ENCODE measurements at places on chromosomes 11 and 22.

GRCh38 chr11:122360875-122361274 is 244.9 kb upstream of the BLID start:
- no peak for DNase-seq

GRCh38 chr11:45109400-45109799 is 37.0 kb upstream of the PRDM11 start:
- no peak for DNase-seq

GRCh38 chr11:35214792-35215193 is 75.8 kb downstream of the CD44 start:
- DNase-seq, result peak; percentile 65

DNA sequence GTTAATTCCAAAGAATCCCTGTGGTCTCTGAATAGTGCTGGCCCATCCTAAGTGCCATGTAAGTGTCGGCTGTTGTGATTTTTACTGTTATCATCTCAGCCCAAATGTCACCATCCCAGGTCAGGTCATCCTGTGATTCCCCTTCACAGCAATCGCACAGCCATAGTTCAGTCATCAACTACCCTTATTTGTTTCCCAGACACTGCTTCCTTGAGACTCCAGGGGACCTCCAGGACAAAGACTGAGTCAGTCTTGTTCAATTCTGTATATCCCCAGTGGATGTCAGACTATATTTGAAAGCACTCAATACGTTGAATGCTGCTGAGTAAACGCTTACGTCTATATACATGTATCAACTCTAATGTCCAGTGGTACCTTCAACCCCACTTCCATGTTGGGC is 113.7 kb upstream of the TIMP3 start:
- DNase-seq, result no peak

GRCh38 chr22:50739894-50740293 is 1.9 kb downstream of the ACR start:
- peak; percentile 33 for DNase-seq

DNA sequence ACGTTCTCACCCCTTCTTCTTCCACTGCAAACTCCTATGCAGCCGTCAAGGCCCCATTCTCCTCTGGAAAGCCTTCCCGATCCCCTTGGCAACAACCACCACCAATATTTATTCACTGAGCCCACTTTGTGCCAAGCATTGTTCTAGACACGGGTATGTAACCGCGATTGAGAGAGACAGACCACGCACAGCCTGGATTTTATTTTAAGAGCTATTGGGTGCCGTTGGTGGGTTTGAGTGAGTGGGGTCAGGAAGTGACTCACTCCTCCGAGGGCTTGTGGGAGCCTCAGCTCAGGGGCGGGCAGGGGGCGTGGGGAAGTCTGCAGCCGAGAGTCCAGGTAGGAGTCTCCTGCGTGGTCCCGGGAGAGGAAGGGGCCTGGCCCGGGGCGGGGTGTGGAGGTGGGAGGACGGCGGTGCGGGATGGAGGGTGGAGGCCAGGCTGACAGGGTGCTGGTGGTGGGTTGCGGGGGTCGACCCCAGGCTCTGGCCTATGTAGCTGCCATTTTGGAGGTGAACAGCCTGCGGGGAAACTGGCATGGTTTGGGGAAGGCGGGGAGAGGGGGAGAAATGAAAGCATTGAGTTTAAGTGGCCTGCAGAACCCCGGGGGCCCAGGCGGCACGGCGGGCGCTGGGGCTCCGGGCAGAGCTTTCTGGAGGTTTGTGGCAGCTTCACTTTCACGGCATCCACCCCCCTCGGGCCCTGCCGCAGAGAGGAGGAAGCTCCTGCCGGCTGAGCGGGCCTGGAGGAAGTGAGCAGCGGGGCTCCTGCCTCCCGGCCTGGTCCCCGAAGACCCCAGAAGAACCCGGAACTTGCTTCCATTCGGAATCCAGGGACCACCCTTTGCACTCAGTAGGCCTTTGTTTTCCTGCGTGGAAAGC is 547 bp downstream of the PARVG start:
- DNase-seq, result peak; percentile 65

DNA sequence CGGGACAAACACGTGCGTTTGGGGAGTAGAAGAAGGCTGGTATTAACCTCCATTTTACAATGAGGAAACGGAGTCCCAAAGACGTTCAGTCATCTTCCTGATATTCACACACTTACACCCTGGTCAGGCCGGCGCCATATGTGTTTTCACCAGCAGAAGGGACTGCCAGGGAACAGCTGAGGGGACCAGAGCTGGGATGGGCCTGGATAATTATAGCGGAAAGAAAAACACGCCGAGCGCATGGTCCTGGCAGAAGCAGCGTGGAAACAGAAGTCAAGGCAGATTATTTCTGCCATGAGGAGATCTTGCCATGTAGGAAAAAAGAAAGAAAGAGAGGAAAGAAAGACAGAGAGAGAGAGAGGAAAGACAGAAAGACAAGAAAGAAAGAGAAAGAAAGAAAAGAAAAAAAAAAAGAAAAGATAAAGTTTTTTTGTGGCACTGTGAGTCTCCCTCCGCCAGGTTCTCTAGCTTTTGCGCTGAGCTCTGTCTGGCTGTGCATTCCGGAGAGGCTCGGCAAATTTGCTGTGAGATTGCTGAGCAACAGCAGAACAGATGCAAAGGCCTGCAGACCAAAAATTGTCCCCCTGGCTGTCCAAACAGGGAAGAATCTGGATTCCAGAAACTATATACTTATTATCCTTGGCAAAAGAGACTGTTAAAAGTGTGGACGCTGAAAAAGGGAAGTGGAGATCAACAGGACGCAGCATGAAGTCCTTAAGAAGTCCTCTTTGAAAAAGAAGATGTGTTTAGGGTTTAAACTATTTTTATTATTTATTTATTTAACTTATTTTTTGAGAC is 1.3 kb upstream of the UCP2 start:
- peak; percentile 47 for DNase-seq

- DNase-seq, result peak; percentile 95
Measured at GRCh38 chr11:122676638-122677037, 21.1 kb downstream of the UBASH3B start.

DNA sequence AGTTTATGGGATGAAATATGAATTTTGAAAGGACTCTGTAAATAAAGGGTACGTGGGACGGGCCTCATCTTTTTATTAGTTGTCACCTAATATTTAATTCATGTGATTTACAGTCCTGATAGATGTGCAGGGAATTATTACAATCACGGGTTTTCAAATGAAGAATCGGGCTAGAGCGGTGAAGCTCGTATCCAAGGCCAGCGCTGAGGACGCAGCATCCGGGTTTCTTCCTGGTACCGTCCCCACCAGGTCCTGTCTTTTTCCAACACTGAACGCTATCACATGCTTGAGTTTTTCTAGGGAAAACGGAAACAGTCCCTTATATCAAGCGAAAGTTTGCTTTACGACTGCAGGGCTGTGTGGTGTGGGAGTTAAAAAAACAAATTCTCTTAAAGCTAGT is 787 bp downstream of the SMDT1 start:
- peak; percentile 49 for DNase-seq

DNA sequence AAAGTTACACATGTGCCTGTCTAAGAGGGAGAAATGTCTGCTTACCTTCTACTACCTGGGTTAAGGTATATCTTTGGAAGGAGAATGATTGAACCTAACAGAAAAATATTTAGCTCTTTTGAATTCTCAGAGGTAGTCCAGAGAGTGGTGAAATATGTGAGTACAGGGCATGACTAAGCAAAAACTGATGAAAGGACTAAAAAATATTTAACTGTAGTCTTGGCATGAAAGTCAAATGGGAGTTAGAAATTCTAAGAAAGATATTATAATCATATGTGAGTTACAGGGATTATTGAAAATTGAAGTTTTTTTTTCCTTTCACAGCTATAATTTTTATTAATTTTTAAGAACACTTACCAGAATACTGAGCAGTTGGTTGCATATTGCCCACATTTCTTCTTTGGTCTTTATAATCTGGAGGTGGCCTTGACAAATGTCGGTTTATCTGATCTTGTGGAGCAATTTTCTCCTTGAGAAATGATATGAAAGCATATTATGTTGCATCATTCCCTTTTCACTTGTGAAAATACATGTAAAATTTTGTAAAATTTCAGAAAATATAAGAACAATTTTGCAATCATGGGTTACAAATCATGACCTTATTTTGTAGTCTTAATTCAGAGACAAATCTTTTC is 61.4 kb upstream of the MTMR2 start:
- DNase-seq, result no peak

- DNase-seq, result peak; percentile 93
Measured at GRCh38 chr22:39240831-39241793, 3.7 kb downstream of the PDGFB start.

GRCh38 chr11:88402784-88403183 is 65.2 kb upstream of the CTSC start:
- DNase-seq, result no peak

DNA sequence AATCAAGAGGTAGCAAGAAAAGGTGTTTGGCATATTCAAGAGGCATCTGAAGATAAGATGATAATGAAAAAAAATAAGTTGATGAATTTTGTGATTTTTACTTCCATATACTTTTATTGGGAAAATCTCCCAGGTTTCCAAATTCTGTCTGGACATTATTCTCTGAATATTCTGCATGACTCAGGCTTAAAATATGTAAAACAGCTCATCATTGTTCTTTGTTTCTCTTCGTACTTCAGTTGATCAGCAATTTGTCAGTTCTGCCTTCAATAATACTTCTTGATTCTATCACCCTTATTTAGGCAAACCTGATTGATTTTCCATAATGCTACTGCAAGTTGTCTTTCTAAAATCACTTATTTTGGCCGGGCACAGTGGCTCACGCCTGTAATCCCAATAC is 30.2 kb downstream of the GTF2H1 start:
- DNase-seq, result no peak

GRCh38 chr11:126426106-126426505 is 70.6 kb downstream of the ST3GAL4 start:
- no peak for DNase-seq

DNA sequence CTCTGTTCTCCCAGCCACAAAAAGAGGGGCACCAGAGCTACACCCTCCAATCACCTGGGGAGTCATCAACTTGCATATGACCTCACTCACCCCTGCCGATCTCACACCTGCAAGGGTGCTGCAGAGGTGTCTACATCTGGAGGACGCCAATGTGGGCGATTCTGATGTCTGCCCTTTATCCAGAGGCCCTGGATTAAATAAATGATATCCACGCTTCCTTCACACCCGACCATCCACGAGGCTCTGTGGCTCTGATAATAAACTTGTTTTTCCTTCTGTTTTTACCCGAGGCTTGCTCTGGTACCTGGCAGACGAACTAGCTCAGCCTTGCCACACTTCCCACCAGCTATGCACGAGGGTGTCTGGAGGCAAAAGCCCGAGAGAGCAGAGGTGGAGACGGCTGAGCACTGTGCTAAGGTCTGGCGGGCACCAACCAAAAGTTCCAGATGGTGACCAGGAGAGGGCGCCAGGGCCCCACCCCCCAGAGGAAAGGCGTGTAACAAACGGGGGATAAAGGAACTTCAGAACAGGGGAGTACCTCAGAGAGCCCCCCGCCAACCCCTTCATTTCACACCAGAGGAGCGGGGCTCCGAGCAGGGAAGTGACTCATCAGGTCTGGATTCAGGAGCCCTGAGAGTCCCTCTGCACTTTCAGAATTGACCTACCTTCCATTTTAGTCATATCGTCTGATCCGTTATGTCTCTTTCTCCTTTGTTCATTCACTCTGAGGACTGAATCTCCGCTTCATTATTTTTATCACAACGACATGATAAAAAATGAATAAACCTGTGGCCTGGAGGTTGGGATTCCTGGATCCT is 13.5 kb downstream of the SCN3B start:
- peak; percentile 77 for DNase-seq

DNA sequence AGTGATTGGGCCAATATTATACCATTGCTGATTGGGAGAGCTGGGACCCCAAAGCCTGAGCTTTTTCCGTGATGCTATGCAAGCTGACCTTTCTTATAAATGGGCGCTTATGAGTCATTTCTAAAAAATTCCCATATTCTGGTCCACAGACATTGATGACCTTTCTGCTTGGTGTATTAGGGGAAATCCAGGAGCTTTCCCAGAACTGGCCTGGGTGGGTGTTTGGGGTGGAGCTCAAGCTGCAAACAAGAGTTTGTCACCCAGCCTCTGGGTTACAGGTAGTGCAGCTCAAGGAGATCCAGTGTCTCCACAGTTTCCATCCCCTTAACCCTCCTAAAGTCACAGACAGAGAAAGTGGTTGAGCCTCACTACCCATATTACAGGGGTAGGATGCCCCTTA is 67.7 kb downstream of the CCDC81 start:
- no peak for DNase-seq

DNA sequence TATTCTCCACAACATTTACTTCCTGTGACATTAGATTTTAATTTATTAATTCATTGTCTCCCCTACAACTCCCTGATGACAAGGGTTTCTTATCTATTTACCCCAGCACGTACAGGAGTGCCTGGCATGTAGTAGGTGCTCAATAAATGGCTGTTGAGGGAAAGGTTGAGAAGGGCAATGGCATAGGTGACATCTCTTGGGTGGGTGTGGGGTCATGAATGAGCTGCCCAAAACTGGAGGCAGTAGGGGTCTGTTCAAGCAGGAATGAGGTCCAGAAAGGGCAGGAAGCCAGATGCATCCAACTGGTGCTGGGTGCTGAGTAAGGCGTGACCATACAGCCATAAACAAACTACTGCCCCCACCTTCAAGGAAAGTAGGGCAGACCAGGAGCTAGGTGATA is 2.8 kb downstream of the VWCE start:
- DNase-seq, result no peak

GRCh38 chr11:45676522-45677095 is 11.2 kb upstream of the CHST1 start:
- DNase-seq, result no peak

DNA sequence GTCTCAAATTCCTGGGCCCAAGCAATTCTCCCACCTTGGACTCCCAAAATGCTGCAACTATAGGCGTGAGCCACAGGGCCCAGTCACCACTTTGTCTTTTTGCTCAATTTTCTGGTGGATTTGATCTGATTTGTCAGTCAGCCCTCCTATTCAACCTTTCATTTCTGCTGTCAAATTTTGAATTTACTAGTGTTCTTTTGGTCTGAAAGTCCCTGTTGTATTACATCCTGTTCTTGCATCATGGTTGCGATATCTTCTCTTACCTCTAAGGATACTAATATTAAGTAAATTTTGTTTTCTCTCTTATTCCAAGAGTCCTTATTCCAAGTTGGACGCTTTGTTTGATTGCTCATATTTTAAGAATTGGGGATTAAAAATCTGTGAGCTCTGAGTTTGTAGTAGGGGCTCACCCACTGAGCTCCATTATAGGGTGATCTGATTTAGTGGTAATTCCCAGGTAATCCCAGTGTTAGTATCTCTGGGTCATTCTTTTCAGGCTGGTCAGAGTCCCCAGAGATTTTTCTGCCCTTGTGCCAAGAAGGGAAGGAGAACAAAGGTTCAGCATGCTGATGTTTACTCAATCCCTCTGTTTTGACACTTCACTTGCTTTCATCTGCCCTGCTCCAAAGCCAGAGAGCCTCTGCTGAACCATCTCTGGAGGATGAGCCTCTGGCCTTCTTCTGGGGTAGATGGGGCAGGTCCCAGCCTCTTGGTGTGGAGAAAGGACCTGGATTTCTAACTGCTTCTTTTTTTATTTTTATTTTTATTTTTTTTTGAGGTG is 10.0 kb downstream of the UPB1 start:
- no peak for DNase-seq

DNA sequence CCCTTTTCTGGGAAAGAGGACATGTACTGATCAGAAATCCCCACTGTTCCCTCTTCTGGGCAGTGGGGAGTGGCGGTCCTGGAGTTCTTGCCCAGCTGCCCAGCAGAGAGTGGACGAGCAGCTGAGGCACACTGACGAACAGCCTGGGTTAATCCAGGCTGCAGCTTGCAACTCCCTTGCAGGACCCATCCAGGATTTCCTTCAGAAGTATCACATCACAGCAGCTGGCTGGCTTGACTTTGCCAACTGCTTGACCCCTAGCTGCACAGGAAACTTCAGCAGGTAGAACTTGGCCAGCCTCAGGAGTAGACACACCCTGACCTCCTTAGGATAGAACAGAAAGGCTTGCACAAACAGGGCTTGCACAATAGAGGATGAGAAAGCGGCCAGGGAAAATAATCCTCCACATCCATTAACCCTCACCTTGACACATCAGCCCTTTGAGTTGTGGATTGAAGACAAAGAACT is 27.9 kb upstream of the FZD4 start:
- no peak for DNase-seq

Measured in islet precursor cell (in vitro differentiated cells).